ENCODE measurements at places on chromosomes 1 and 21.

GRCh38 chr21:42129300-42130266 is 58.5 kb downstream of the UMODL1 start:
- no peaks in the 10 kb centered on the region for H3K36me3 ChIP-seq
- no peak overlapping the region for H3K27ac ChIP-seq
- no peak overlapping the region for H3K4me3 ChIP-seq
- DNase-seq = no peak
- no peaks in the 10 kb centered on the region for H3K4me1 ChIP-seq
- H3K27me3 ChIP-seq = peaks cover 9% of the 10 kb centered on the region

DNA sequence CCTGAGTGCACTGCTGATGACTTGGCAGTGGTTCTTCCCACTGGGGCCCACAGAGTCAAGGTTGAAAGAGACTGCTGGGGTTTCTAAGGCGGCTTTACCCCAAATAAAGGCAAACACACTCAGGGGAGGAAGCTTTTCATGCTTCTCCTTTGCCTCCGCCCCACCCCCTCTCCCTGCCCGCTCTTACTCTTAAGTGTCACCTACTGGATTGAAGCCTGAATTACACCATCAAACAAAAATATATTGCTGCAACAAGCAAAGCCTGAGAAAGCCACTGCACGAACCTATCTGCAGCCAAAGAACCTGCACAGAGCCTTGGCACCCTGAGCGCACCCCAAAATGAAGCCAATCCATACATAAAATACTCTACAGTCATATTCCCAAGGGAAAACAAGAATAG is 63.1 kb downstream of the PTGFR start:
- no peaks in the 10 kb centered on the region for H3K36me3 ChIP-seq
- no peaks in the 10 kb centered on the region for H3K4me1 ChIP-seq

- peak overlapping the region; percentile 66 for H3K4me3 ChIP-seq
- peaks cover 5% of the 10 kb centered on the region for H3K27me3 ChIP-seq
- no peak overlapping the region for H3K27ac ChIP-seq
- no peaks in the 10 kb centered on the region for H3K36me3 ChIP-seq
- DNase-seq = peak; percentile 34
Measured at GRCh38 chr1:244801246-244801645, 34.2 kb upstream of the COX20 start.

GRCh38 chr21:45361033-45361997 is 43.6 kb upstream of the COL18A1 start:
- H3K36me3 ChIP-seq = no peaks in the 10 kb centered on the region
- H3K27me3 ChIP-seq = peaks cover 17% of the 10 kb centered on the region
- H3K27ac ChIP-seq = no peak overlapping the region
- peaks cover 4% of the 10 kb centered on the region for H3K4me1 ChIP-seq
- no peak overlapping the region for H3K4me3 ChIP-seq

DNA sequence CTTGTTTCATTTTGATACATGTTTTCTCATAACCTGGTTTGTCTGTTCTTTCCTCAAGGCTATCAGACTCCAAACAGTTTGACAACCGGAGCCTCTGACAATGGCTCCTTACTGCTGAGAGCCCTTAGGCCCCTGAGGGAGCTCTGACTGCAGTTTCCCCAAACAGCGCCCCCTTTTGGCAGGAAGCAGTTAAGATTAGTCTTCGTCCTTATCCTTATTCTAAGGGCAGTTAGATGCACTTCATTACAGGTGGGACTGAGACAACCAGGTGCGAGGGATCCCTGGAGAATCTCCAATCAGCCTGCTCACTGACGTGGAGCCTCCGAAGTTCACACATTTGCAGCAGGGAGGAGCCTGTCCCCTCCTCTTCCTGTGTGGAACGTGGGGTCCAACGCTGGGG is 393.1 kb downstream of the BRINP3 start:
- no peaks in the 10 kb centered on the region for H3K27me3 ChIP-seq
- H3K4me3 ChIP-seq = no peak overlapping the region
- H3K36me3 ChIP-seq = no peaks in the 10 kb centered on the region
- DNase-seq = no peak
- H3K27ac ChIP-seq = no peak overlapping the region
- no peaks in the 10 kb centered on the region for H3K4me1 ChIP-seq

- no peak for DNase-seq
- no peak overlapping the region for H3K4me3 ChIP-seq
- H3K27ac ChIP-seq = no peak overlapping the region
- no peaks in the 10 kb centered on the region for H3K27me3 ChIP-seq
- peaks cover 4% of the 10 kb centered on the region for H3K36me3 ChIP-seq
Measured at GRCh38 chr1:107990606-107991005, 25.6 kb upstream of the VAV3 start.

Data from memory B cell (primary cell).